HFFc6 (cell line): ENCODE measurements at places on chromosomes 12 and 14. TPM values are rescaled to one million over a fixed set of nuclear protein-coding genes. Genes with fewer than 3 reads are reported as not detected.

Gene INHBE
- 0.15 to 0.34 TPM (median 0.21 TPM) in 3 replicates for total RNA-seq

Gene TMEM19
- total RNA-seq, result 25.6 to 41.7 TPM (median 41.6 TPM) in 3 replicates

Gene OAS3
- 3.0 to 9.9 TPM (median 3.9 TPM) in 3 replicates for total RNA-seq

Gene MAP4K5
- total RNA-seq, result 64.8 to 75.1 TPM (median 70.6 TPM) in 3 replicates

Gene KRT85
- total RNA-seq, result not detected in 3 replicates

Gene IRAK3
- 0.74 to 4.4 TPM (median 1.2 TPM) in 3 replicates for total RNA-seq

Gene GALNT9
- total RNA-seq, result not detected in 3 replicates

GRCh38 chr12:65918021-65918420, 93.7 kb downstream of the HMGA2 start:
- DNase-seq, result no peak

GRCh38 chr14:80117876-80118275, 93.4 kb downstream of the DIO2 start:
- no peak for DNase-seq

DNA sequence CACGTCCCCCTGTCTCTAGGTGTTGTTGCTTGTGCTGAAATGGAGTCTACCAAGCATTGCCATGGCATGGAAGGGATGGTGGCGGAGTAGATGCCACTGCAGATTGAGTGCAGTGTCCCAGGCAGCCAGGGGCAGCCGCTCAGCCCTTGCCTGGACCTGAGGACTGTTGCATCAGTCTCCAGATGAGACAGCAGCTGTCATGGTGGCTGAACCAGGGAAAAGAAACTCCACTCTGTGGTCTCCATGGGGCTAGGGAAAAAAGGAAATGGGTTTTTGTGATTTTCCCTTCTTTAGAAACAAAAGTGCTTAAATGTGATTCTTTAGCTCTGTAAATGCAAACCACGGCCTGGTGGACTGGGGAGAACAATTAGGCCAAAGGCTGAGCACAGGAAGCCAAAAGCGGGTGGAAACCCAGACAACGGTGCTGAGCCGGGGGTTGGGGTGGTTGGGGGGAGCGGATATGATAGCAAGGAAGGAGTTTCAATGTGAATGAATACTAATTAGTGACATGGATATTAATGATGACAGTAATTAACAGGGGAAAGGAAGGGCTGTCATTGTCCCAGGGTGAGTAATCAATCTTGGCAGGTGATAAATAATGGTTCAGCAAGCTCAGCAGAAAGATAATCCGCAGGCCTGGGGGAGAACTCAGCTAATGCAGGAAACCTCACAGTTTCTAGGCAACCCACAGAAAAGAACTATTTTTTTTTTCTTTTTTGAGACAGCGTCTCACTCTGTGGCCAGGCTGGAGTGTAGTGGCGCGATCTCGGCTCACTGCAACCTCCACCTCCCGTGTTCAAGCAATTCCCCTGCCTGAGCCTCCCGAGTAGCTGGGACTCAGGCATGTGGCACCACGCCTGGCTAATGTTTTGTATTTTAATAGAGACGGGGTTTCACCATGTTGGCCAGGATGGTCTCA, 442.6 kb downstream of the DPF3 start:
- DNase-seq, result no peak

DNA sequence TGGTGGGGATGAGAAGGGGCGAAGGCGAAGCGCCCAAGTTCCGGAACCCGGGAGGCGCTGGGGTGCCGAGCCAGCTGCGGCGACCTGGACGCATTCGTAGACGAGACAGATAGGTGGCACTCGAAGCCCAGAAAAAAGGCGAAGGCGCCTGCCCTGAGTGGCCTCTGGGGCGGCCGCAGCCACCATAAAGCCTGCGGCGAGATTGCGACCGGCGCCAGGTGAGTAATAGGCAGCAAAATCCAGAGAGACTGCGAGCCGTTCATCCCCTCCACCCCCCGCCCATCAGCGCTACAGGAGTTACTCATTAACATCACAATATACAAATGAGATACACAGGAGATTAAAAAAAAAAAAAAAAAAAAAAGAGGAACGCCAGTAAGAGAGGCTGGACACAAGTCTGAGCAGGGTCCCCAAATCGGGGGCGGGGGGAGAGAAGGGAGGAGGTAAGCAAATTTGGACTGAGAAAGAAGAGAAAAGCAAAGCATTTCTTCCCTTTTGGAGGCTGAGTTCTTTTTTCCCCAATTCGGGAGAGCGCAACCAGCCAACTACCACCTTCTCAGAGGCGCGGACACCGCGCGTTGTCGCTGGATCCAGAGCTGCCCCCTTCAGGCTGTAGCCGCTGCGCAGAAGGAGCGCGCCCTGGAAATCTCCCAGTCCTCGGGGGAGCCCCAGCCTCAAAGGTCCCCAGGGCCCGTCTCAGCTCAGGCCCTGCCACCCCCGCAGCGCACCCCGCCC, 15.7 kb downstream of the TBX3 start:
- DNase-seq, result peak; percentile 95

DNA sequence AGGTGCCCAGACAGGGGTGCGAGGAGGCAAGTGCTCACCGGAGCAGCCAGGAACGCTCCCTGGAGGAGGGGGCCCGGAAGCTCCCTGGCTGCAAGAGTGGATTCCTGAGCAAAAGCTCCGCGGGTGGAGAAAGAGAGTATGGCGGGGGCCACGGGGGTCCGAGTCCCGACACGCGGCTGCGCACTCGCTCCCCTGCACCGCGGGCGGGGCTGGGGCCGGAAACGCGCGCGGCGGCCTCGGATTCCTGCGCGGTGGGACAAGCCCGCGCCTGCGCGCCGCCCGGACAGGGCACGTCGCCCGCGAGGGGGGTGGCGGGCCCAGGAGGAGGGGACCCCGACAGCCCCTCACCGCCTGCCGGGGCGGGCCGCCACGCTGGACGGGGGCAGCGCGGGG, 27.8 kb upstream of the GPR132 start:
- DNase-seq, result peak; percentile 44

DNA sequence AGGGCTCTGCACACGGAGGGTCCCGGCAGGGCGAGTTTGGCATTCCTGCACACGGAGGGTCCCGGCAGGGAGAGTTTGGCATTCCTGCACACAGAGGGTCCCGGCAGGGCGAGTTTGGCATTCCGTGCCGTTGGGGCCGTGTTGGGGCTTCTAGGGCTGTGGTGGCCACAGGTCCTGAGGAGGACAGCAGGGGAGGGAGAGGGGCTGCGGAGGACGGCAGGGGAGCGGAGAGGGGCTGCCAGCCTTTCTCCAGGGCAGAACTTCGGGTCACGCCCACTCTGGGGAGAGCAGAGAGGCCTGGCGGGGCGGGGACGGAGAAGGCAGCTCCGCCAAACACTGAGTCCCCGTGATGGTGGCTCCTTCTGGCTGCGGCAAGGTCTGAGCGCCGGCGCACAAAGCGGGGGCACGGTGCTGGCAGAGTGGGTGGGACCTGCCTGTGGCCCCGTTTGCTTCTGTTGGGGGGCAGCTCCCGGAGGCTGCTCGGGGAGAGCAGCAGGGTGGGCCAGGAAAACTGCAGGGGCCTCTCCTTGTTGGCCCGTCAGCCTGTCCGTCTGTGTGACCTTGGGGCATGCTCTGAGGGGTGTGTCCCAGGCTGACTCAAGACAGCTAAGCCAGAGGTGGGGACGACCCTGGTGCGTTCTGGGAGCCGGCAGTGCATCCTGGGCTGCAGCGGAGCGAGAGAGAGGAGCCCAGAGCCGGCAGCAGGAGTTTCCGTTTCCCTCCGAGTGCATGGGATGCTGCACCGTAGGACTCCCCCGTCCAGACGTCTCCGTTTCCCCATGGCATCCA, 60.2 kb downstream of the LRCOL1 start:
- DNase-seq, result no peak

DNA sequence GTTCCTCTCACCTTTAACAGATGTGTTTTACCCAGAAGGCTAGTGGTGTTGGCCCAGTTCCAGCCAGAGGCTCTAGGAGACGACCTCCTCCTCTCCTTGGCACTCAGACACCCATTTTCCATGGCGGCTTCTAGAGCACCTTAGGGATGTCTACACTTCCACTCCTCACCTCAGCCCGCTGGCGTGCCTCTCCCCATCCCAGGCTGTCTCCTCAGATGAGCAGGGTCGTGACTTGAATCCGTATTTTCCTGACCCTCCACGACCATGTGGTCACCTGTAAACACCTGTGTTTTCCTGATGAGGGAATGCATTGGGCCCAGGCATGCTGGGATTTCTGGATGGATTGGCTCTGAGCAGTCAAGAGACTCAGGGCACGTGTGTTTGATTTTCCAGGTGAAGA, 21.8 kb upstream of the RIN3 start:
- DNase-seq, result no peak

DNA sequence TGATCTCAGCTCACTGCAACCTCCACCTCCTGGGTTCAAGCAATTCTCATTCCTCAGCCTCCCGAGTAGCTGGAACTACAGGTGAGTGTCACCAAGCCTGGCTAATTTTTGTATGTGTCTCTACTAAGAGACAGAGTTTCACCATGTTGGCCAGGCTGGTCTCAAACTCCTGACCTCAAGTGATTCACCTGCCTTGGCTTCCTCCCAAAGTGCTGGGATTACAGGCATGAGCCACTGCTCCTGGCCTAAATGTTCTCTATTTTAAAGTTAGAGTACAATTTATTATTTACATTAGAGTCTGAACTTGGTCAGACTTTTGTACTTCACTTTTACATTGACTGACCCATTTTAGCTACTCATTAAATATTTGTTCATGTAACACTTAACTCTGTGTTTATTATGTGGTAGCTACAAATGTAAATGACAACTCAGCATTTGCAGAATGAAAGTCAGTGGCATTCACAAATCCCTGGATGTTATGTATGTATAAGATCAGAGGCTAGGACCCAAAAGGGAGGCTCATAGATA, 409.6 kb downstream of the APAF1 start:
- no peak for DNase-seq

- DNase-seq, result no peak
These were observed 413.8 kb upstream of the TMTC1 start for GRCh38 chr12:30197392-30198057.

DNA sequence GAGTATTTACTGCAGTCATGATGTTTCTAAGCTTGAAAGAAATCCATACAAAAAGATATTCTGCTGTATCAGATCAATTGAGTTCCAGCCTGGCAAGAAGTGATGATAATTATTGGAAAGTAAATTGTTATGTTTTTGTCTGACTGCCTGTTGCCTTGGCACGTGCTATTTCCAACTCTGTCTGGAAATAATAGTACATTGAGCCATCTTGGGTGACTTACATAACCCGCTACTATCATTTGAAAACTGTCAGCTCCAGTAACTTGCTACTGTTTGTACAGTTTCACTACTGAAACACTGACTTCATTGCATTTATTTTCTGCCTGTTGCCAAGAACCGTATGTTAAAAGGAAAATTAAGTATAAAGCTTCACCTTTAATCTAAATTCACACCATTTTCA, 318.6 kb downstream of the ITPR2 start:
- no peak for DNase-seq

GRCh38 chr12:4152145-4152795, 121.3 kb upstream of the CCND2 start:
- no peak for DNase-seq

DNA sequence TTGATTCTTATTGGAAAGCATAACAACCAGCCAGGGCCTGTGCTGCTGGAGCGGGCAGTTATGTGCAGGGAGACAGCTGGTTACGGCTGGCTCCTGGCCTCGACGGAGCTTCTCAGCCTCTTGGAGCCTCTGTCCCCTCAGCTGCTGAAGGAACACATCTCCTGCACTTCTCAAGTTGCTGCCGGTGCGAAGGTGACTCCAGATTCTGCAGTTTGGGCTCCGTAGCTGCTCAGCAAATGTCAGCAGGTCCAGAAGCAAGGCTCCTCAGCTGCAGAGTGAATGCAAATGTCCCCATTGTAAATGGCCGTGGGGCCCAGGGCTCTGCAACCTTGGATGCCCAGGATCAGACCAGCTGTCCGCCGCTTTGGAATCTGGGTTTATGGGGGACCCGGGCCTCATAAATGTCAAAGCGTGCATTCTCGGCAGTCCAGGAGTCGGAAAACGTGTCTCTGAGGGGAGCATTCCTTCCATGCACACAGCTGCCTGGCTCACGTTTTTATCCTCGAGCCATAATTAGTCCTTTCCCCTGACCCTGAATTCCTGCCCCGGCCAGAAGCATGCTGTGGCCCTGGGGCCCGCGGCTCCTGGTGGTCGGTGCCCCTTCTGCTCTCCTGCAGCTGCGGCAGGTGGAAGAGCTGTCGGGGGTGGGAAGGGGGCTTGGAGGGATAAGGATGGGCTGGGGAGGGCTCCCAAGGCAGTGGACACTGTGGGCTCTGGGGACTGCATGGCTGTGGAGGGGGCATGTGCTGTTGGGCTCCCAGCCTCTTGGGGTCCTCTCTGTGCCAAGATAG, 106.0 kb downstream of the KIF26A start:
- no peak for DNase-seq

GRCh38 chr14:33529787-33530757, 420.8 kb downstream of the EGLN3 start:
- DNase-seq, result no peak

DNA sequence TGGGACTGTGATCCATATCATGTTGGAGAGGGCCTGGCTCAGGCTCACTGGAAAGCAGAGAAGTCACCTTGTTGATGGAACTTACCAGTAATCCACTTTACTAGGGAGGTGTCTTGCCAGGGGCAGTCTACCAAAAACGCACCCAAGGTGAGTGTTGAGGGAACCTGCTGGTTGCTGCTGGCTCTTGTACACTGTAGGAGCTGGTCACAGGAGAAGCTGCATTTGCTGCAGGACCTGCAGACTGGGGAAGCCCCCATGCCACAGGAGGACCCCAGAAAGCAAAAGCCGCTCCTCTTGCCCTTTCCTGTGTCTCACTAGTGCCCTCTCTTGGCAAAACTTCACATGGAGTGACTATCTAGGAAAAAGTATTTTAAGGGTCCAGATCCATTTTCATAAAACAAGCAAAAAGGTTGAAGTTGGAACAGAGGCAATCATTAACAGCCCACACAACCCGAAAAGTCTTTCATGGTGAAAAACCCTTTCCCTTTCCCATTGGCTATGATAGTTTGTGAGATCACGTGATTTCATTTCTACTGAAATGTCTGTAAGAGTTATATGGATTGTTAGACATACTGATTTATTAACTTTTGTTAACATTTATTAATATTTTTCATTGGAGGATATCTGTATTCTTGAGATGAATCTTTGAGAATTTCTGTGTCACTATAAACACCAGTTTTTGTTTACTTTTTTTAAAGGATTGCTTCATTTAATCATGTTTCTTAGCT, 59.2 kb downstream of the RASSF8 start:
- no peak for DNase-seq

GRCh38 chr14:91041450-91041849, 19.0 kb downstream of the RPS6KA5 start:
- no peak for DNase-seq

- peak; percentile 35 for DNase-seq
These were observed 8.4 kb downstream of the PAPLN start for GRCh38 chr14:73245480-73246325.

GRCh38 chr12:120997448-120997847, 18.8 kb downstream of the C12orf43 start:
- no peak for DNase-seq

- no peak for DNase-seq
These were observed 594 bp downstream of the TAMALIN start for GRCh38 chr12:52007158-52007921.

GRCh38 chr14:99671235-99672224, 12.6 kb upstream of the CYP46A1 start:
- DNase-seq, result no peak

DNA sequence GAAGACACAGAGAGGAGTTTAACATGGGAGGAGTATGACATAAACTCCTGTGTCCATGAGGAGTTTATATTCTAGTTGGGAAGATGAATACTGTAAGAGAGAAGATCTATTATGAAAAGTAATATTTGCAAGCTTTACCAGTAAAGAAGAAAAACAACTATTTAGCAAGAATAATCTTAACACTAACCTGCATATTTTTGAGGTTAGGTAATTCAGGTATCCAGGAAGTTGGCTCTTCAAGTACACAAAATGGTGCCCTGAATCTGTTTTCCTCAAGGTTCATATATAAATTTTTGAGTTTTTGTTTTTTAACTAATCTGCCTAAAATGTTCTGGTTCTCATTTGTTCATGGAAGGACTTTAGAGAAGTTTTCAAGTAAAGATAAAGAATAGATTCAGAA, 33.9 kb upstream of the KCNMB4 start:
- DNase-seq, result no peak
